ENCODE measurements at places on chromosomes 6 and 20.

GRCh38 chr20:32966881-32967781 lies 37.1 kb downstream of the SUN5 start:
- peak; percentile 51 for DNase-seq

GRCh38 chr6:35215665-35216411 lies 2.1 kb downstream of the SCUBE3 start:
- no peak for DNase-seq

DNA sequence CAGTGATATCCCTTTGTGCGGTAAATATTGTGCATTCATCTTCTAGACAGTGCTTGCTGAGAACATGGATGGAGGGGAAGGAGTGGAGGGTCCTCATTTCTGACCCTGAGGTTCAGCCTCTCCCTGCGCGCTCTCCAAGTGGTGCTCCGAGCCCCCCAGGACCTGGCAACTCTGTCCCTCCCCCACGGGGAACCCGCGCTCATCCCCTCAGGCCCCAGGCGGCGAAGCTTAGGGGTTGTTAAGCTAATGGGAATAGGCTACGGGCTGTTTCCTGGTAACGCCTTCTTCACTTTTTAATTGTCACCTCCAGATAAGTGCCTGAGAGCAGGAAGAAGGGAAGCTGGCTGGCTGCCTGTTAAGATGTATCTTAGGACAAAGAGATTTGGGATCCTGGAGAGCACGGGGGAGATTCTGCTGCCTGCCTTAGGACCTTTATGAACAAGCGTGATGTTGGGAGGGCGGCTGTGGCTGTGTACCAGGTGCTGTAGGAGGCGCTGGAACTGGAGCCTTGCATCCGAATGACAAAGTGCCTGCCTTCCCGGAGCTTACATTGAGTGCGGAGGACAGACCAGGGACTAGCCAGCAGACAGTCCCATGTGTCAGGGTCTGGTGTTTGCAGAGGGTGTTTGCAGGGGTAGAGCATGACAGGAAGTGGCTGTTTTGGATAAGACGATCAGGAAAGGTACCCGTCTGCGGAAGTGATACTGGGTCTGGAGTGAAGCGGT lies 11.7 kb downstream of the TSHZ2 start:
- no peak for DNase-seq

- no peak for DNase-seq
Observed at GRCh38 chr6:37600312-37600916, 97.3 kb downstream of the MDGA1 start.

GRCh38 chr6:11445146-11445545 lies 92.4 kb upstream of the TMEM170B start:
- DNase-seq: no peak

GRCh38 chr6:44850312-44850711 lies 462.8 kb downstream of the CDC5L start:
- DNase-seq: no peak

DNA sequence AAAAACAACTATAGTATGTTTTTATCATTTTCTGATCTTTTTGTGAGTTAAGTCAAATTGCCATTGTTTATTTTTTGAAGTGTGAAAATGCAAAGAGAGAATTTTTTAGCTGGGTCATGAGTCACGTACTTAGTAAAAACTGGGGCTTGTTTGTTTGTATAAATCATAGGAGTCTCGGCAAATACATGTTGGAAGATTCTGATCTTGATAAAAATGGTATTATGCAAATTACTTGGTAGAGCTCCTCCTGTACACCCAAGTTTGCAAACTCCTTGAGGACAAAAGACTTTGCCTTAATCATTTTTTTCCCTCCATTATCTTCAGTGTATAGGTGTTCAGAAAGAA lies 25.8 kb downstream of the TBPL1 start:
- DNase-seq: no peak

GRCh38 chr6:135274561-135275293 lies 93.6 kb downstream of the MYB start:
- no peak for DNase-seq

DNA sequence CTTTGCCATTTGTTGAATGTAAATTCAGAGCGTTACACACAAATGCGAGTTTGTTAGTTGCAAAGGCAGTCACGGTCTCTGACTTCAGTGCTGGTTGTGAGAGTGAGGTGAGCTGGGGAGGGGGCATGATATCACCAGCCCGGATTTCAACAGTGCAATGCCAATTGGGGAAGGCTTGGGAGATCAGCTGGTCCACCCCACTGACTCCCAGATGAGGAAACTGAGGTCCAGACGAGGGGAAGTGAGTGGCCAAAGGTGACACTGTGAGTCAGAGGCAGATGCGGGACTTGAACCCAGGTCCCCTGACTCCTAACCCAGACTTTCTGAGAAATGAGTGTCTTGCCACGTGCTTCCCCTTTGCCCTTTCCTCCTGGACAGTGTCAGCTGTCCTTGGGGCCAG lies 62.1 kb downstream of the CEBPB start:
- no peak for DNase-seq
